ENCODE measurements at places on chromosomes 12 and 14.
A peak's percentile ranks its signal among the peaks of the same experiment; 100 is the strongest.

GRCh38 chr12:75172611-75173010 is 37.0 kb downstream of the KCNC2 start:
- no peak for DNase-seq

DNA sequence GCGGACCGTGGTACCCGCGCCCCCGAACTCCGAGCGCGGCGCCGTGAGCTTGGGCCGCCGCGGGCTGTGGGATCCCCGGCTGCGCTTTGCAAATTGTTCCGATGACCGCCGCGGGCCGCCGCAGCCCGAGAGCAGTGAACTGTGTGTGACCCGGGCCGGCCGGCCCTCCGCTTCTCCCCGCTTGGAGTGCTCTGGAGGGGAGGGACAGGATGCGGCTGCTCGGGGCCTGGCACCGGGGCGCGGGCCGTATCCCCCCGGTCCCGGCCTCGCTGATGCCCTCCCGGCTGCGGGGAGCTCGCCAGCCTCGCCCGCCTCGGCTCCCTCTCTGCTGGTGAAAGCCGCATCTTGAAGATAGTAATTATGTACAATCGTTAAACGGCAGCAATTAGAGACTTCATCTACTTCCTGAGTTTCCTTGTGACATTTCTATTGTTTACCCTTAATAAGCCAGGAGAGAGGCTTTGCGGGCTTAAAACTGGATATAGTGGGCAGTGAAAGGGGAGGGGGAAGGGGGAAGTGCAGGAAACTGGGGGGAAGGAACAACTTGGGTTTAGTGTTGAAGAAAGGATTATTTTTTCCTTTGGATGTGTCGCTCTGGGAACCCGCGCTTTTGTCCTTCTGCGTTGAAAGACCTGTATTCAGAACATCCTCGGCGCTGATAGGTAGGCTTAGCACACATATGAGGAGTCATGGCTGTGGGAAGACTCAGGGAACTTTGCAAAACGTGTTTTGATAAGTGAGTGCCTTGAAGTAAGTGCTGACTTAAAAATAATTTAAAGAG is 1.2 kb downstream of the PELI2 start:
- no peak for DNase-seq

- no peak for DNase-seq
Measured at GRCh38 chr12:109186993-109187653, 70.7 kb downstream of the ACACB start.

GRCh38 chr14:22715186-22715812 is 51.2 kb upstream of the OXA1L start:
- DNase-seq = no peak

DNA sequence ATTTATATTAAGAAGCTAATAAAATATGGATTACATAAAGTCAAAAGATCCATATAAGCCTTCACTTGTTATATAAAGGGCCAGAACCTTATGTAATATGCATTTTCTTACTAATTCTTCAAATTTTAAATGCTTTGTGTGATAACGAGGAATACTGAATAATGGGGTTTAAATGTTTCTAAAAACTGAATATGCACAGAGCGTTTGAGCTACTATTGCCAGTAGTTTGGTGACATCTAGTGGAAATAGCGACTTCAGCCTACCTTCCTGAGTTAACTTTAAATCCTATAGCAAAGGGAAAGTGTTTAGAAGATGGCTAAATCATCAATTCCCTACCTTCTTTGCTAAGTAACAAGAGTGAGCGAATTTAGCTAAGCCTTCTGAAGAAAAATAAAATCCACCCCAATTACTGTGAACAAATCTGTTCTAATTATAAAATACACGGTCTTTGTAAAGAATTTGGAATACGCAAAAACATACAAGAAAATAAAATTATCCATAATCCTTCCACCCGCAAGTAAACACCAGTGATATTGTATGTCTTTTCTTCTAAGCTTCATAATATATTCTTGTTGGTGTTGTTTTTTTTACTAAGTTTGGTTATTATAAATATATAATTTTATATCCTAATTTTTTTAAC is 115.5 kb upstream of the G2E3 start:
- DNase-seq = peak; percentile 41

- no peak for DNase-seq
Measured at GRCh38 chr12:104022786-104023185, 27.2 kb downstream of the GLT8D2 start.

DNA sequence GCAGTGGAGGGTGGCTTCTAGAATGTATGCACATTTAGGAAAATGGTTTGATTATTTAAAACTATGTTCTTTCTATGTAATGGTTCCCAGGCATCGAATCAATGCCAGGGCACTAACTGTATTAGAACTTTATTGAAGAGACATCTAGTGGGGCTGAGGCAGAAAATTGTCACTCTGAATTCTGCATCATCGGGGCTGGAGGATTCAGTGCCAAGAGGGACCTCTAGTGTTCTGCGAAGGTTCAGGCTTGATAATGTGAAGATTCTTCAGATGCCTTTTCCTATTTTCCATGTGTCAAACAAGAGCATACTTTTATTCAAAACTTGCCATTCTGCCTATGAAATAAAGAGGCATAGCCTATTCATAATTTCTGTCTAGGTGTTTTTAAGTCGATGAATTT is 146.3 kb downstream of the CAND1 start:
- no peak for DNase-seq

GRCh38 chr14:69317780-69318179 is 57.8 kb downstream of the GALNT16 start:
- no peak for DNase-seq

DNA sequence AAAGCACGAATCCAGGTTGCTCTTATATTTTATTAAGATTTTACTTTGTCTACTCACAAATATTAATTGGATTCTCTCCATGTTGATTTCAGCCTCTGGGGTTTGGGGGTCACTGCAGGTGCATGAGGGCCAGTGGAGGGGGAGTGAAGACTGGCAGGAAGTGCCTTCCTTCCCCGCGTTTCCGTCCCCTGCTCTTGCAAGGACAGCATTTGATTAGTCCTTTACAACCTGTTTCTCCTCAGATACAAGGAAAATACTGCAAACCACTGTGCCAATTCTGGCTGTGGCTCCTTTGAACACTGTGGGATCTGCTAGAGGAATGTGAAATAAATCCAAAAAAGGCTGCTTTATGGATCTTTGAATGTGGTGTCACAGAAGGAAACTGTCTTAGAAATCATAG is 291.8 kb downstream of the ETNK1 start:
- no peak for DNase-seq

DNA sequence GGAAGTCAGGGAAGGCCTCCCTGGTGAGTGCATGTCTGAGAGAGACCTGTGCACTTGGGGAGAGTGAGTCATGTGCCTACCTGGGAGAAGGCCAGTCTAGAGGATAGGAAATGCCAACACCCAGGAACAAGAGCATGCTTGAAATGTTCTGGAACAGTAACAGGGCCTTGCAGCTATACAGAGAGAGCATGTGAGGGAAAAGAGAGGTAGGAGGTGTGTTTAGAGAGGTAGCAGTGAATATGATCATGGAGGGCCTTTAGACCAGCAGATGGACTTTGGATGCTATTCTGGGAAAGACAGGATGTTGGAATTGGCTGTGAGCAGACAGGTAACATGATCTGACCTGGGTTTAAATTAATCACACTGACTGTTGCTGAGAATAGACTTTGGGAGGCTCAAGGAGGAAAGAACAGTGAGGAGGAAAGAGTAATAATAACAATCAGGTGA is 1143.6 kb downstream of the FLRT2 start:
- no peak for DNase-seq

DNA sequence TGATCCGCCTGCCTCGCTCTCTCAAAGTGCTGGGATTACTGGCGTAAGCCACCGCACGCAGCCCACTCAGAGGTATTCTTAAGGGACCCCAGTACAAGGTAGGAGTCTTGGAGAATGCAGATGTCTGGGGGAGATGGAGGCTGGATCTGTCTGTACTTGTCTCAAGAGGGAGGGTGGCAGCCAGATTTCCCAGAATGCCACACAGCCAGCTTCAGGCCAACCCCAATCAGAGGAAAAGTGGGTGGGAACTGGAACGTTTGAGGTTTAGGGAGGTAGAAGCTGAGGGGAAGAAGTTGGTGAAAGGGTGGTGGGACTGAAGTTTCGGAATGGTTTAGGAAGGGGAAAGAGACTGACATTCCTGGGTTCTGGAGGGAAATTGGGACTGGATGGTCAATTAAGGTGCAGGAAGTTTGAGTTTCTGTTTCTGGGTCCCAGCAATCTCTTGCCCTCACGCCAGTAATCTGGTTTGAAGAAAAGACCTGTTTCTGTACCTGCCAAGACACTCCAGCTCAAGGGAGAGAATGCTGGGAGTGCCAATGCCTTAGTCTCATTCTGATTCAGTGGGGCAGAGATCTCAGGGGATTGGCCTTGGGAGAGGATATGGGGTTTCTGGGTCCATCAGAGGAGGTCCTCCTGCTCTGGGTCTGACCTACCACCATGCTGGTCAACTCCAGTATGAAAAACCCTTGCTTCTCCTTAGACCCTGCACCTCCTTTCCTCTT is 8.1 kb upstream of the ZNF385A start:
- DNase-seq = no peak

DNA sequence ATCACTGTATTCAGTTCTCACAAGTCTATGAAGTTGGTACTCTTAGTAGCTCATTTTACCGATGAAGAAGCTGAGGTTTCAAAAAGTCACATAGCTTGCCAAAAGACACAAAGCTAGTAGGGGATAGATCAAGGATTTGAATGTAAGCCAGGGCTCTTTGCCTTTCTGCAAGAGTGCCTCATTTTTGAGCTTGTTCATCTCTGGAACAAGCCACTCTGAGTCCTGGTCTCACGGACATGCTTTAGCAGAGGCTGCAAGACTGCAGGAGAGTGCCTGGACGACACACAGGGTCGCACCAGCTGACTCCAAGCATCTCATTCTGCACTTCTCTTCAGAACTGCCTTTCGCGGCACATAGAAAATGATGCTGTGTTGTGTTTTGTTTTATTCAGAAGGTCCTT is 3.7 kb downstream of the NUAK1 start:
- DNase-seq = no peak

DNA sequence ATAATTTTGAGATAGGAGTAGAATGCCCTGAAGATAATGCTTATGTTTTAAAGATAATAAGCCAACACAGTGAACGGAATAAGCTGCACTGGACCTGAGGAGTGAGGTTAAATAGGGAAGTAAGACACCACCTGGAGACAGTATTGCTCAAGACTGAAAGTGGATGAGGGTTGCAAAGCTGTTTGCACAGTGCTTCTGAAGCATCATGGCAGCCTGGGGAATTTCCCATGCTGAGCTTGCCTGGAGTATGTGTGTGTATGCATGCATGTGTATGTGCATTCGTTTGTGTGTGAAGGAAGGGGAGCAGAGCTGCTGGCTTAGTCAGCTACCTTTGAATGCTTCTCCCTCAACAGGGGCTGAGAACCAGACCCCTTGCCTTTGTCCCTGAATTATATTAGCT is 35.8 kb downstream of the BHLHE41 start:
- no peak for DNase-seq

DNA sequence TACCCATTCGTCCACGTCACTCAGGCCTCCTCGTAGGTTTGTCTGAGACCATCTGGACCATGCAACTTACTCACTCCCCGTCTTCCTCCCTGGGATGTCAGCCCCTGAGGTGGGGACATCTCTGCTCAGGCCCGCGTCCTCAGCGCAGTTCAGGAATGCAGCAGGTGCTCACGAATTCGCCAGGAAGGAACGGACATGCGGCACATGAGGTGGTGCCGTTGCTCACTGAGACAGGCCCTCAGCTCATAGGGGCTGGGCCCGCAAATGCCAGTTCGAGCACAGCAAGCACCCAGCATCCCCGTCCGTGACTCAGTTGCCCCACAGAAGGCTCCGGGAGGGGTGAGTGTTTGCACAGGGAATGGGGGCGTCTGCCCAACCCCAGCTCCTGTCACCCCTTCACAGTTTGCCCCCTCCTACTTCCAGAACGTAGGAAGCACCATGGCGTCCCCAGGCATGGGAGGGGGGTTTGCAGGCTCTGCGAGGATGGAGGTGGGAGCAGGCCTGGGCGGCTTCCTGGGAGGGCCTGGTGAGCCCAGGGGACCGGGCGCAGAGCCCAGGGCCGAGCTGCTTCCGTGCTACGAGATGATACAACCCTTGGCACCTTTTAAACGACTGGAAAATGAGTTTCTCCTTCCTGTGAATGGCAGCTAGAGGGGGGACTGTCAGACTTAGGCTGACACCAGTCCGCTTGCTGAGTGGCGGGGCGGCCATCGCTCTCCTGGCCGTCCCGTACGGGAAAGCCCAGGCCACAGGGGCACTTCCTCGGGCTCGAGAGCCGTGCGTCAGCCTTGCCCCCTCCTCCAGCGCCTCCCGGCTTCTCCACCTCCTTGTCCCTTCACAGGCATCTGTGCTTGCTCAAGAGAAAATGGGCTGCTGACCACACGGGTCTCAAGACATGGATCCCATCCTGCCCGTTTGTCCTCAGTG is 6.9 kb downstream of the GALNT9 start:
- DNase-seq = no peak

DNA sequence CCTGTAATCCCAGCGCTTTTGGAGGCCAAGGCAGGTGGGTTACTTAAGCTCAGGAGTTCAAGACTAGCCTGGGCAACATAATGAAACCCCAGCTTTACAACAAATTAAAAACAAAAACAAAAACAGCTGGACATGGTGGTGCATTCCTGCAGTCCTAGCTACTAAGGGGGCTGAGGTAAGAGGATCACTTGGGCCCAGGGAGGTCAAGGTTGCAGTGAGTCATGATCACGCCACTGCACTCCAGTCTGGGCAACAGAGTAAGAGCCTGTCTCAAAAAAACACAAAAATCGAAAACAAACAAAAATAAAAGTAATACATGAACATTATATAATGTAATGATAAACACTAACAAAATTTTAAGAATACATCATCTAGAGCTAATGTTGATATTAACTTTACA is 46.2 kb upstream of the GRIP1 start:
- no peak for DNase-seq

DNA sequence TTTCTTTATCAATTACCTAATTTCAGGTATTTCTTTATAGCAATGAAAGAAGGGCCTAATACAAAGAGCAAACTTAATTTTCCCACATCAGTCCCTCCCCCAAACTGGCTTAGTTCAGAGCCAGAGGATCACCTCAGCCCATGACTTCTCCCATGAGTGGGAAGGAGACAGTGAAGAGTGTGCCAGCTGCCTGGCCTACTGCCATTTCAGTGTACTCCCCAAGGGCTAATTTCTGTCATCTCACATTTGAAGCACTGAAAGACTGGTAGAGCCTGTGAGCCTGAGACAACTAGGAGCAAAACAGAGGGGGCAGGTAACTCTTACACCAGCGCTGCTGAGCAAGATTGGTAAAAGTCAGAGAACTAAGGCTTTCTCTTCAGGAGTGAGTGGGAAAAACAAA is 29.1 kb upstream of the ADAM20 start:
- no peak for DNase-seq

Measured in LoVo (cell line).